ENCODE measurements at places on chromosomes 12 and 14.

GRCh38 chr12:22339691-22340090 is 5.2 kb upstream of the ST8SIA1 start:
- DNase-seq = no peak

- no peak for DNase-seq
Observed at GRCh38 chr12:85552461-85552860, 272.4 kb downstream of the ALX1 start.

- no peak for DNase-seq
Observed at GRCh38 chr12:87849074-87849473, 180.1 kb downstream of the C12orf50 start.

GRCh38 chr14:24784981-24785380 is 151.0 kb upstream of the GZMB start:
- DNase-seq = no peak

GRCh38 chr14:52422650-52423356 is 108.7 kb downstream of the PTGER2 start:
- no peak for DNase-seq

GRCh38 chr12:43287706-43288383 is 264.2 kb downstream of the ADAMTS20 start:
- DNase-seq = no peak

GRCh38 chr12:126830778-126831680 is 1435.9 kb upstream of the TMEM132C start:
- no peak for DNase-seq

- no peak for DNase-seq
Observed at GRCh38 chr14:104393898-104394381, 185.6 kb upstream of the C14orf180 start.

DNA sequence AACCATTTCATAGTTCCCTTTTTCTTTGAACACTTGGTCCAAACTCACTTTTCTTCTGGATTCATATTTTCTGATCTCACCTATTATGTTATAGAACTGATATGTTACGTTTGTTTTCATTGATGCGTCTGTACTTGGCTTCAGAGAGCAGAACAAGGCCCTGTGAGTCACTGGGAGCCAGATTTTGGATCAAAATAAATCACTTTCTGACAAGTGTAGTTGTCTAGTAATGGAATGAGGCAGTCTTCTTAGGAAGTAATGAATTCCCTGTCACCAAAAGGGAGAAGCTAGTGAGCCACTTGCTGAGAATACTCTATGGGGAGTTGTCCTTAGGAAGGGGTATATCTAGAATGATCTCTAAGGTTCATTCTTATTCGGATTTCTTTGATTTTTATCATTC is 10.2 kb downstream of the BICD1 start:
- no peak for DNase-seq

- DNase-seq = no peak
Observed at GRCh38 chr12:3277306-3277943, 200.2 kb downstream of the TSPAN9 start.

- peak; percentile 28 for DNase-seq
Observed at GRCh38 chr12:31591380-31591901, 505 bp upstream of the DENND5B start.

GRCh38 chr12:3962631-3963483 is 89.7 kb upstream of the PARP11 start:
- DNase-seq = no peak

GRCh38 chr14:51395361-51395849 is 155.4 kb downstream of the TMX1 start:
- DNase-seq = peak; percentile 69

GRCh38 chr12:120473807-120474615 is 4.5 kb upstream of the SRSF9 start:
- DNase-seq = no peak

GRCh38 chr14:75428230-75429104 is 645 bp downstream of the JDP2 start:
- DNase-seq = peak; percentile 57

DNA sequence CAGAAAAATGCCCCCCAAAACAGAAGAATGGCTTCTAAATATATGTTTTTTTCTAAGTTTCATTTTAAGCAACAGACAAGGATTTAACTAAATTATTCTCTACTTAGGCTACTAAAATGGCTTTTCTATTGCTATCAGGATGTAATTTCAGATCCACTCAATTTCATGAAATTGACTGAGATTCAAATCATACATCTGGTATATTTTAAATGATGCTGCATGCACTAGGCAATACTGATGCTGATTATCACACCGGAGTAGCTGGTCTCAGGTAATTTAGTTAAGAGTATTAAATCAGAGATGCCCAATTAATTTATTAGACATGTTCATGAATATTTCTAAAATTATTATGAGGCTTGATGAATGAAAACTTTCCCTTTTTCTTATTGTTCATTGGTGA is 151.7 kb downstream of the APAF1 start:
- no peak for DNase-seq

- no peak for DNase-seq
Observed at GRCh38 chr14:94797887-94798286, 28.0 kb upstream of the GSC start.

DNA sequence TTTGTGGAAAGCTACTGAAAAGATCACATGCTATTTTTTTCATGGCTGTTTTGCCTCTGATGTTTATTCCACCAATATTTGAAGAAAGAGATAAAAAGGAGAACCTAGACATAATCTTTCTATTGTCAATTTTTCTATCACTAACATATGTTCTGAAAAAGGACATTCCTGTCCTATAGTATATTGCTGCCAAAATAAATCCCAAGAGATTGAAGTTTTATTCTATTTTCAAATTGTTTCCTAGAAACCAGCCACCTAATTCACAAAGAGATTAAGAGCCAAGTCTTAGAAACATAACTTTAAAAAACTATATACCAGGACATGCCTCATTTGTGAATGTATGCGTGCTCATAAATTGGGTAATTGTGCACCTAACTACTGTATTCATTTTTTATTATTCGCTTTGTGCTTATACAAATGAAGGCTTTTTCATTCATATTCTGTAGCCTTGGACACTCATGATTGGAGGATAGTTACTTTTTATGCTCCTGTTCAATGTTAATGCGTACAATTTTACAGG is 200.7 kb downstream of the FUT8 start:
- no peak for DNase-seq

GRCh38 chr12:89844539-89844938 is 135.9 kb upstream of the ATP2B1 start:
- no peak for DNase-seq

GRCh38 chr12:98724384-98725155 is 79.5 kb downstream of the APAF1 start:
- no peak for DNase-seq

DNA sequence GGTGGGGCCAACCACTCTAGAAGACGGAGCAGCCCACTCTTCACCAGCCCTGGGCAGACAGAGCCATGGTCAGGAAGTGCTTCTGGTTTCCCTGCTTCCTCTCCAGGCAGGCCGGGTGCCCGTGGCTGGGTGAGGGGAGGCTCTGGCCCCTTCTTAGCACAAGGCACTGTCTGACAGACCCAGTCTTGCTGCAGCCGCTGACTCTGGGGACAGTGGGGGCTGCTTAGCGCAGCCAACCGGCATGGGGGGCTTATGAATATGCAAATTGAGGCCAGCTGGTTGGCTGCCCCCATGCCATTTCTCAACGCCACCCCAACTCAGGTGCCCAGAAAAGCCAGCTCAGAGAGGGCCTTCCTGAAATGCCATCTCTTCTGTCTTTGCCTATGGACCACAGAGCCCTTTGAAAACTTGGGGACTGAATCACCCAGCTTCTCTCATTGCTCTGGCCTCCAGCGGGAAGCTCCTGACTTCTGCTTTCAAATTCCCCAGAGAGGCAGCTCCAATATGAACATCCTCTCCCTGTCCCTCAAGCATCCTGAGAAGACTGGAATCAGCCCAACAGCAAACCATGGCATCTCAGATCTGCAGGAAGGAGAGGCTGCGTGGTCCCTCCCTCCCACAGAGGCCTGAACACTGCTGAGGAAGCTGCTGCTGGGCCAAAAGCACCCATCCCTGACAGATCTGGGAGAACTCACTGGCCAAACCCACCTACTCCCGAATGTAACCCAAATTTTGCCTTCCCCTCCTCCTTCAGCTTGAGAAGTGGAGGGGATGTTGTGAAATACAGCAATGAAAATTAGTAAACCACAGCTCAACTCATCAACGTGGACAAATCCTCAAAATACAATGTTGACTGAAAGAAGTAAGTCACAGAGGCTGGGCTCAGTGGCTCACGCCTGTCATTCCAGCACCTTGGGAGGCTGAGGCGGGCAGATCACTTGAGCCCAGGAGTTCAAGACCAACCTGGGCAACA is at the start of gene PROX2:
TSS of gene PROX2 (minus strand) at position 205 of the 973 bp plus-strand sequence. CDS start 12,311 bp downstream, outside the sequence.
- no peak for DNase-seq

DNA sequence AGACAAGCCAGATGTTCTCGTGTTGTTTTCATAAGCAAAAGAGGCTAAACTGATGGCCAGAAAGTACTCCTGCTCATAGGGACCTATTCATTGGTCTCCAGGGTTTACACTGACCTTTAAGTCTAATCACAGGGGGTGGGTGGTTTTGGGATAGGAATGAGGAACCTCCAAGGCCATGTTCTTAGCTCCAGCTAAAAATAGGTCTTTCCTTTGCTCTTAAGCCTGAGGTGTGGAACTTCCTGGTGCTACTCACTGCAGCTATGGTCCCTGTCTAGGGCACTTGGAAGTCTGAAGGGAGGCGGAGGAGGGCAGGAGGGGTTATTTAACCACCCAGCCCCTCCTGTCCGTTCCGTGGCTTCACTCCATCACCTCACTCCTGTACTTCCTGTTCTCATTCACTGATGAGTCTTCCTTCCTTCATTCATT is 18.6 kb downstream of the GPRC5A start:
- no peak for DNase-seq

GRCh38 chr12:52390739-52391617 is 5.5 kb upstream of the KRT84 start:
- peak; percentile 62 for DNase-seq

DNA sequence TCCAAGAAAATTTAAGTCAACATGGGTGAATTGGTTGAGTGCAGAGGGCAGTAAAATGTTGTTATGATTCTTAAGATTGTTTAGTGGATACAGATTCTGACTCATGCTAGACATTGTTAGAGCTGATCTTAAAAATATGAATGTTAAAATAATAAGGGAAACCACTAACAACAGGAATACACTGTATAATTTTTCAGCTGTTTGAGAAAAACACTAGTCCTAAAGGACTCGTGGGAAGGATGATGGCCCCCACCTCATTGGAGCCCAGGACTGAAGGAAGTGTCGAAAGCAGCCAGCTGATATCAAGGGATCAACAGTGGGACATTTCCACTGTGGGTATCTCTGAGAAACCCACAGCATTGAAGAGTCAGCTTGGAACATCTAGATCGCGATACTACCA is 82.9 kb upstream of the SCAF11 start:
- DNase-seq = no peak

- no peak for DNase-seq
Observed at GRCh38 chr12:11744410-11744801, 94.9 kb downstream of the ETV6 start.

DNA sequence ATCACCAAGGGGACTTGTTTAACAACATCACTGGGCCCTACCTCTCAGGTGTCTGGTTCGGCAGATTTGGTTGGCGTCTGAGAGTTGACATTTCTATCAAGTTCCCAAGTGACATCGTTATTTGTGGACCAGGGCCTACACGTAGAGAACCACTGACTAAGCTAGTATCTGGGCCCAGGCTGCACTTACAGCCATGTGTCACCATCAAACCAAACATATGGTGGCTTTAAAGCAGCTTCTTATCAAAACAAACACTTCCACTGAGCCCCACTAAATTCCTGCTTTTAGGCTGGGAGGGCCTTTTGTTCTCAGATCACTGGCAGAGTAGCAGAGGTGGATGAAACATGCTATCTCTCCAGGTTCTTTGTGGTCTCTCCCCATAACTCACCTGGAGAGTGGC is 220.5 kb downstream of the PELI2 start:
- no peak for DNase-seq

DNA sequence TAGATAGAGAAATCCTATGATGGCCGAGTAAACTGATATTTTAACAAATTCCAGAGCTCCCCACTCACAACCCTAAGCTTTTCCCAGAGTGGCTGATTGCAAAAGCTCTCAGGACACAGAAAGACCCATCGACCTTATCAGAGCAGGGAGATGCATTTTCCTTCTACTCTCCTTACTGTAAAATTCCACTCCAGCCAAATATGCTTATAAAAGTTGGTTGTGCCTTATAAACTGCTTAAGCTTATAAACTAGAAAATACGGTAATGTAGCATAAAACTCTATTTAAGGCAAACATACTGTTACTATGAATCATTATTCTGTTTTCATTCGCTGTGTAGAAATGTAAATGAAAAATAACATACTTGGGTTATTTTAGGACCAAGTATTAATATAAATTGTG is 41.6 kb upstream of the TRHDE start:
- no peak for DNase-seq

DNA sequence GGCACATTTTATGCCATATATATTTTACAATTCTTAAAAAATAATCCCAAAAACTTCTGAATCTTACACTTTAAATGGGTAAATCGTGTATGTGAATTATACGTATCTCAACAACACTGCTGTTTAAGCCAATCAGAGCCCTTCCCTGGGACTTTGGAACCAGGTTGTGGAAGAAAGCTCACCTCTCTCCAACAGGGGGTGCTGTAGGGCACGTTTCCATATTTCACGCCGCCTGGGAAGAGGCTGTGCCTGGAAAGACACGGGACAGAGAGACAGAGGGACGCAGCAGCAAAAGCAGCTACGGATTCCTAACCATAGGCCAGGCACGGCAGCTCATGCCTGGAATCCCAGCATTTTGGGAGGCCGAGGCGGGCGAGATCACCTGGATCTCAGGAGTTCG is 29.4 kb upstream of the FBRSL1 start:
- DNase-seq = no peak

DNA sequence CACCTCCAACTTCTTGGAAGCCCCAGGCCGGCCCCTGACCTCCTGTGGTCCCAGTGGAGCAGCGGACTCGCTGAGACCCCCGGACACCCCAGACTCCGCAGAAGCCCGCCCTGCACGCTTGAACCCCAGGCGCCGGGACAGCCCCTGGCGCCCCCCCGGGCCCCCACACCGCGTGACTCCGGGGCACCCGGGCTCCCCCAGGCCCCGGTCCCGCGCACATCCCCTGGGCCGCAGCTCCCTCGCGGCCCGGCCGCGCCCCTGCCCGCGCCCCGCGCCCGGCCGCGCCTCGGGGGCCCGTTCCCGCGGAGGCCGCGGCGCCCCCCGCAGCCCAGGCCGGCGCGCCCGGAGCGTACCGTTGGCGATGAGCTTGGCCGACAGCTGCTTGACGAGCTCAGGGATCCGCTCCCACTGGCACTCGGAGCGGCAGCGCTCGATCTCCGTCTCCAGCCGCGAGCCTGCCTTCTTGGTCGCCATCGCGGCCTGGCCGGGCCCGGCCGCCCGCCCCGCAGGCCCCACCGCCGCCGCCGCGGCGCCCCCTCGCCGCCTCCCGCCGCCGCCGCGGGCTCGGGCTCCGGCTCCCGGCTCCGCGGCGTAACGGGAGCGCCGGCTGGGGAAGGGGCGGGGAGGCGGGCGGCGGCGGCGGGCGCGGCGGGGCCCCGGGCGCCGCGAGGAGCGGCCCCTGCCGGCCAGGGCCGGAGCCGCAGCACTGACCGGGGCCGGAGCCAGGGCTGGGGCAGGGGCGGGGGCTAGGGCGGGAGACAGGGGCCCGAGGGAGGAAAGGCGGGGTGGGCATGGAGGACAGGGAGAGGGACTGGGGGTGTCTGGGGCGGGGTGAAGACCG is at the start of gene TTC7B:
TSS of gene TTC7B (minus strand) at position 609 of the 841 bp plus-strand sequence. CDS start at position 474, 135 bp downstream.
- peak; percentile 96 for DNase-seq

GRCh38 chr12:130683080-130683479 is 33.0 kb downstream of the RIMBP2 start:
- DNase-seq = no peak
